NCI-H460 (cell line): ENCODE measurements at places on chromosomes 12 and 14. TPM values are rescaled to one million over a fixed set of nuclear protein-coding genes. Genes with fewer than 3 reads are reported as not detected.

The LTB4R2 gene
- total RNA-seq: 7.7 and 8.6 TPM in 2 replicates

DNA sequence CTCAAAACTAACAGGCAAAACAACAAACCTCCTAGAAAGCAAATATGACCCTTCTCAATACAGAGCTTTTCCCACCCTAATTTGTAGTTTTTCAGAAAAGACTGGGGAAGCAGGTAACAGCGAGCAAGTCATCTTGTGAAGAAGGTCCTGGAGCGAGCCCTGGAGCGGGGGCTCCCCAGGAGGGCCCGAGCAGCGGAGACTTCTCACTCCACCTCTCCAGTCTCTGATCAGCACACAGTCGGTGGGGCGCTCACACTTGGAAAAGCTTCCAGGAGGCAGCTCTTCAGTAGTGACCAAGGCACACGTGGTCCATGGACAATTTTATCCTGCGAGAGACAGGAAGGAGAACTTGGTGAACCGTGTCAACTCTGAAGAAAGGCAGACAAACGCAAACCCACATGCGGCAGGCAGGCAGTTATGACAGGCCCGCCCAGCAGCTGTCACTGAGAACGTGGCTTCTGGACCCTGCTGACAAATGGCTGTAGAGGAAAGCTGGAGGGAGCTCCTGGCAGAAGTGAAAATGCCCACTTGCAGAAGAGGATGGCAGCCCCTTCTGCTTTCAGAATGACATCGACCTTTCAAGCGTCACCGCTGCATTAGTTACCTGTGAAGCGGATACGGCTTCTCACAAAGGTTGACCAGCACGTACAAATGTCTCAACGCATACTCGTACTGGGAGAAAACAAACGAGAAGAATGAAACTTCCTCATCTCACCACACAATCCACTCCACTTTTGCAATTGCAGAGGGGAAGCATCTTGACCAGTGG lies 44.2 kb downstream of the LGMN start:
- DNase-seq: no peak

DNA sequence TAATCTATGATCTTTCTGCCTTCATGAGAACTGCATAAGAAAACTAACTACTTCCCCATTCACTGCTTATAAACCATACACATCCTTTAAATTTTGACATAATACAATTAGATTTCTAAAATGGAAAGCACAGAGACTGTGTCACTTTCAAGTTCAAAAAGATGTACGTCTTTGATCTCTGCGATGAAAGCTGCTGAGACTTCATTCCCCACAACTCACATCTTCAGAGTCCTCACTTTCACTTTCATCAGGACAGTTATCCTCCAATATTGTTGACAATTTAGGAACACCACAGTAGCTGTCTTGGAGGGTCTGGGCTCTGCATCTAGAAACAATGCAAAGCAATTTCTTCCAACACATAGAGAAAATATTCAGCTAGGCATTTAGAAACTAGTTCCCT lies 47.9 kb upstream of the KCNC2 start:
- no peak for DNase-seq

GRCh38 chr12:105420659-105421240 lies 90.3 kb downstream of the C12orf75 start:
- DNase-seq: peak; percentile 81

- DNase-seq: no peak
Measured at GRCh38 chr12:252636-253035, 10.0 kb downstream of the SLC6A13 start.

The SLC35F4 gene
- total RNA-seq: not detected in 2 replicates

The BTBD6 gene
- total RNA-seq: 15.3 and 16.2 TPM in 2 replicates

- DNase-seq: no peak
Measured at GRCh38 chr12:2429032-2429431, 365.7 kb upstream of the FKBP4 start.

GRCh38 chr14:100747736-100748135 lies 21.0 kb downstream of the DLK1 start:
- DNase-seq: no peak

The HCAR2 gene
- total RNA-seq: 0.17 TPM in 2 replicates

The SSTR1 gene
- not detected in 2 replicates for total RNA-seq

- no peak for DNase-seq
Measured at GRCh38 chr12:105329926-105330282, 587 bp upstream of the C12orf75 start.

DNA sequence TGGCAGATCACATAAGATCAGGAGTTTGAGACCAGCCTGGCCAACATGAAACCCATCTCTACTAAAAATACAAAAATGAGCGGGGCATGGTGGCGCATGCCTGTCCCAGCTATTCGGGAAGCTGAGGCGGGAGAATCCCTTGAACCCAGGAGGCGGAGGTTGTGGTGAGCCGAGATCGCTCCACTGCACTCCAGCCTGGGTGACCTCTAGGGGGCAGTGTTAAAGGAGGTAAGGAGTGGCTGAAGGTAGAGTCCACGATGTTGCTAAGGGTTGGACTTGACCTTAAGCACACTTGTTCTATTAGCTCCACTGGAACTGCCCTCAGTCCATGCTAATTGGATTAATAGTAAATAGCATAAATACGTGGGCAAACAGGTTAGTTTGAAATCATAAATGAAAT lies 62.4 kb upstream of the PSMC1 start:
- no peak for DNase-seq

GRCh38 chr12:88243982-88244381 lies 101.9 kb downstream of the TMTC3 start:
- no peak for DNase-seq

GRCh38 chr12:18074001-18074400 lies 16.0 kb downstream of the RERGL start:
- no peak for DNase-seq

GRCh38 chr12:30959110-30959710 lies 32.7 kb downstream of the TSPAN11 start:
- no peak for DNase-seq

- DNase-seq: no peak
Measured at GRCh38 chr12:113208041-113208934, 13.0 kb upstream of the TPCN1 start.

GRCh38 chr12:80059875-80060274 lies 39.5 kb upstream of the OTOGL start:
- DNase-seq: no peak

DNA sequence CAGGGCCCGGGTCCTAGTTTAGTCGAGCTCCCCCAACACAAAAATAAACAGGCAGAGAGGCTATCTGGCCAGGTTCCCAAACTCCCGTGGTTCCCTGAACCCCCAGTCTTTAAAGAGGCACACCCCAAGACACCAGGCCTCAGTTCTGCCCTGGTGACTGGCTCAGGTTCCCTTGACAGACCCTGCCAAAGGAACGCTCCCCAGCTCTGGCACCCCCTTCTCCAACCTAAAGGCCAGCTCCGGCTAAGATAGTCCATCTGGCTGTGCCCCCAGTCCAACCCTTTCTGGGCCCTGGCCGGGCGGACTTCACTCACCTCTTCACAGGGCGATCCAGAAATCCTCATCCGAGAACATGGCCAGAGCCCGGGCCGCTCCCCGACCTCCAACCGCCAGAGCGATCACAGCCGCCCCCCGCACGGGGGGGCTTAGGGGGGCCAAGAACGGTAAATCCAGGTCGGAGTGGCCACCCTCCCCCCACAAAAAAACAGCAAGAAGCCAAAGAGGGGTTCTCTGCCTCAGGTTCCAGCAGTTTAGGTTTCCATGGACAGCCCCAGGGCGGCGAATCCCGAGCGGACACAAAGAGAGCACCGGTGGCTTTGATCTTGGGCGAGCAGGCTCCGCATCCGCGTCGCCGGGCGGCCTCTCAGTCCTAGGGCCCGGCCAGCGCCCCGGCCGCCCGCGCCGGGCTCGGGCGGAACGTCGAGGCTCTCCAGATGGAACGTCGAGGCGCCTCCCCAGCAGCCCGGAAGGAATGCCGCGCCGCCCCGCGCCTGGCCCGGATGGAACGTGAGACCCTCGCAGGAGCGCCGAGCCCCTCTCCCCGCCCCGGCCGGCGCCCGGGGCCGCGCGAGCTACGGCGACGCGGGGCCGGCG lies 1.1 kb downstream of the KMT2D start:
- no peak for DNase-seq

GRCh38 chr12:117980616-117981015 lies 11.8 kb upstream of the KSR2 start:
- no peak for DNase-seq

DNA sequence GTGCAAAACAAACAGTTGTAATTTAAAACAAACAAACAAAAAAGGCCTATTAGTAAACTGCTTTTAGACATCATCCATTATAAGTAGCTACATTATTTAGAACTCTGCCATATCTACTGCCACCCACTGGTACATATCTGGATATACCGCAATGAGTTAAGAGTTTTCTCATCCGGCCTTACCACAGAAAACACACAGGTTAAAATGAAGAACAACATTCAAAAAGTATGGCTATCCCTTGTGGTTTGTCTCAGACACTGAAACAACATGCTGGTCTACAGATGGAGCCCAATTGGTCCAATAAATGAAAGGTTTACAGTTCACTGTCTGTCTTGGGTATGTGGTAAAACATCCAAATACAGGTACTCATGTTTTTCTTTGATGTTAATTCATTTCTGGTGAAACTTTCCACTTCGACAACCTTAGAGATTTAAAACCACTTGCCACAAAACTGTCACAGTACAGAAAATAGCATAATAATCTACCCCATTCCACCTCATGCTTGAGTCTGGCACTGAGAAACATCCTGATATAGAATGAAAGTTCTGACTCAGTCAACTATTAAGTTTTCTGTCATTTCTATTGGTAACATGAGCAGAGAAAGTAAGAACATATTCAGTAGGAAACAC lies 354.3 kb downstream of the CEP128 start:
- DNase-seq: peak; percentile 21

The RBM19 gene
- total RNA-seq: 23.6 and 32.6 TPM in 2 replicates

The GSG1 gene
- total RNA-seq: not detected in 2 replicates

- DNase-seq: no peak
Measured at GRCh38 chr14:63413009-63413408, 94.3 kb upstream of the GPHB5 start.

GRCh38 chr12:121135320-121135719 lies 2.6 kb downstream of the P2RX7 start:
- DNase-seq: no peak

- no peak for DNase-seq
Measured at GRCh38 chr12:66596199-66596598, 82.7 kb downstream of the GRIP1 start.

GRCh38 chr14:38107216-38107631 lies 100.5 kb upstream of the SSTR1 start:
- DNase-seq: no peak

GRCh38 chr14:26846388-26846787 lies 248.6 kb upstream of the NOVA1 start:
- no peak for DNase-seq

The SRGAP1 gene
- total RNA-seq: 10.7 and 10.9 TPM in 2 replicates

GRCh38 chr14:89476354-89476896 lies 59.4 kb upstream of the FOXN3 start:
- no peak for DNase-seq

- DNase-seq: no peak
Measured at GRCh38 chr14:87102811-87103378, 890.1 kb downstream of the GALC start.

- peak; percentile 68 for DNase-seq
Measured at GRCh38 chr14:103522649-103523574, at the start of gene CKB. TSS of gene CKB (minus strand) at chr14:103522830. CDS start at chr14:103522493, 337 bp downstream.

DNA sequence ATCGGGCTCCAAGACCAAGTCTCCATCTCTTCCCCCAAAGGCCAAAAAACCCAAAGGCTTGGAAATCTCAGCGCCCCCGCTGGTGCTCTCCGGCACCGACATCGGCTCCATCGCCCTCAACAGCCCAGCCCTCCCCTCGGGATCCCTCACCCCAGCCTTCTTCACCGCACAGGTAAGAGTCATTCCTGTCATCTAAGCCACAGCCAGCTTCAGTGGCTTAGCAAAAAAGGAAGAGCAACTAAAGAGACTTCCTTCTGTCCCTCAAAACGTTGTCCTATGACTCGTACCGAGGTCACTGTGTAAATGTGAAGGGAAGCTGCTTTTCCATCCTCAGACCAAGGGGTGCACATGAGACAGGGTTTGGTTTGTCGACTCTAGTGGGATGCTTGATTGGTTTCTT lies 53.4 kb downstream of the ELK3 start:
- no peak for DNase-seq

- DNase-seq: no peak
Measured at GRCh38 chr12:118398940-118399339, 22.6 kb downstream of the SUDS3 start.

GRCh38 chr14:100155049-100155621 lies 4.3 kb downstream of the DEGS2 start:
- DNase-seq: peak; percentile 6

GRCh38 chr12:63897931-63898330 lies 53.4 kb downstream of the SRGAP1 start:
- no peak for DNase-seq

DNA sequence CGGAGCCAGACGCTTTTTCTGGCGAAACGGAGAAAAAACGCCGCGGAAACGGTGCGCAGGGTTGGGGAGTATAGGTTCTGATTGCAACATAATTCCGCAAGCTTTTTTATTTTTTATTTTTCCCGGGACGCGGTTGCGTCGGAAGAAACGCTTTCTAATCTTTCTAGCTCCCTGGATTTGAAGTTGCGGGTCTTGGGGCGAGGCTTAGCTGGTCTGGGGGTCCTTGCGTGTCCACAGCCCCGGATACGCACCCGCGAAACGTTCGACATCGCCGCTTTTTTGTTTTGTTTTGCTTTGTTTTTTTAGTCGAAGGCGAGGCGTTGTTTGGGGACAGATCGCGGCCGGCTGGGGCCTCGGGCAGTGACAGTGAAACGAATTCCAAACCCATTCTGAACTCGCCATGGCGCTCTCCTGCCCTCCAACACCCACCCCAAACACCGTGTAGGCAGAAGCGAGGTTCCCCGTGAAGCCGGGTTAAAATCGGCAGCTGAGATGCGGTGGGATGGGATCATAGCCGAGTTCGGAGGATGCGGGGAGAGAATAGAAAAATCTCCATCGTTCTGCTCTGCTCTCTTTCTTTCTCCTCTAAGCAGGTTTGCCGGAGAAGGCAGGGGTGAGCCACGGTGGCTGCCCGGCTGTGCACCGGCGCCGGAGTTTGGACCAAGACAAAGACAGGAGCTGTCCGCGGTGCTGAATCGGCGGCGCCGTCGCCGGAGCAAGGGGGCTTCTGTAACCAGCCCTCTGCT lies 8.1 kb upstream of the LHX5 start:
- peak; percentile 19 for DNase-seq

DNA sequence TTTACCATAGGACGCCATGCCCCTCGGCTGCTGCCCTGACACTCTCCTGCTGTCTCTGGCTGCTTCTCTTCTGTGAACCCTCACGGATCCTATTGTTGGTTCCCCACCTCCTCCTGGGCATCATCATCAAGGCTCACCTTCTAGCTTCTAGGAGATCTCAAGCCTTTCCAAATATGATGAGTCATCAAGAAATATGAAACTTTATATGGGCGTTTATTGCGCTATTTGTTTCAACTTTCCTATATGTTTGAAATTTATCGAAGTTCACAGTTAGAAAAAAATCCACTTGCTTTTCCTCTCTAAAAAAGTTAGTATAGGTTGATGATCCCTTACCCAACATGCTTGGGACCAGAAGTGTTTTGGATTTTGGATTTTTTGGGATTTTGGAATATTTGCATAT lies 2.8 kb upstream of the CRADD start:
- no peak for DNase-seq

DNA sequence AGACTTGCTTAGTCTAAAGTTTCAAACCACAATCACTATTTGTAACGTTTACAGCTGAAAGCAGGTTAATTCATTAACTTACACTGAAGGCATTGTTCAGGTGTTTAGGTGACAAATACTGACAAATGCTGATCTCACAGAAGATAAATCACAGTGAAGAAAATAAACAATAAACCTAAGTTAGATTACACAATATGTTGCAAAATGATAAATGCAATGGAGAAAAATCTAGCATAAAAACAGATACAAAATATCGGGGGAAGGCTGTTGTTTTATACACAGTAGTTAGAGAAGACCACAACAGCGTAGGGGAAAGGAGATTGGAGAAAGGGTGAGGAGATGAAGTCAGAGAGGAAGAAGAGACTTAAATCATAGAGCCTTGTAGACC lies 3.0 kb downstream of the SCAF11 start:
- no peak for DNase-seq

The NCAPD2 gene
- 60.2 and 68.4 TPM in 2 replicates for total RNA-seq
